Activated T-helper 17 cell treated with anti-CD3 and anti-CD28 coated beads, Interleukin-2, amount 50 U/mL, for 72 hours (primary cell): ENCODE measurements at places on chromosomes 7 and 10. TPM values are rescaled to one million over a fixed set of nuclear protein-coding genes. Genes with fewer than 3 reads are reported as not detected.

GRCh38 chr10:128211953-128212727, 85.9 kb upstream of the MKI67 start:
- peak; percentile 84 for ATAC-seq

- ATAC-seq: no peak
These were observed 226.2 kb downstream of the TNS3 start for GRCh38 chr7:47355684-47356083.

DNA sequence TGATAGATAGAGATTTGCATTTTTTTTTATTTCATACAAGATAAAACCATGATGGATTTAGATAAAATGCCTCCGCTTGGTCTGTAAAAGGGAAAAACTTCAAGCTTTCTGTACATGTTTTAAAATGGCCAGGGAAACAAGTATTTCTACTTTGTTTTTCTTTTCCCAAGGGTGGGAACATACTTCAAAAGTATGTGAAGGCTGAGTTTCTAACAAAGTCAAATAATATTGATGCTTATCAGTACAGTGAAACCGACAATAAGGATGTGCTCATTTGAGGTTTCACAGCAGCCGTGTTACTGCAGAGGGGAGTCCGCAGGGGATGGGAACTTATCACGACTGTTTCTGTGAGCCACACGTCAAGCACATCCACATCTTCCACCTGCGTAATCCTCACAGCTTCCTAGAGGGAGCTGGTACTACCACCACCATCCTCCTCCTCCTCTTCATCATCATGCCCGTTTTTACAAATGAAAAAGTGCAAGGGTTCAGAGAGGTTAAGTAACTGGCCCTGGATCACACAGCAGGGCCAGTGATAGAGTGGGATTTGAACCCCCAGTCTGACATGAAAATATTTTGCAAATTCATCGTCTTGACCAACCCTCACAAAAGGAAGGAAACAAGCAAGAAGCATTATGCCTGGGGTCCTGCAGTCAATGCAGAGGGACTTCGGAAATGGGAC, 94.3 kb downstream of the GPR26 start:
- ATAC-seq: no peak

GRCh38 chr7:111560773-111561653, 1.3 kb downstream of the IMMP2L start:
- ATAC-seq: no peak

DNA sequence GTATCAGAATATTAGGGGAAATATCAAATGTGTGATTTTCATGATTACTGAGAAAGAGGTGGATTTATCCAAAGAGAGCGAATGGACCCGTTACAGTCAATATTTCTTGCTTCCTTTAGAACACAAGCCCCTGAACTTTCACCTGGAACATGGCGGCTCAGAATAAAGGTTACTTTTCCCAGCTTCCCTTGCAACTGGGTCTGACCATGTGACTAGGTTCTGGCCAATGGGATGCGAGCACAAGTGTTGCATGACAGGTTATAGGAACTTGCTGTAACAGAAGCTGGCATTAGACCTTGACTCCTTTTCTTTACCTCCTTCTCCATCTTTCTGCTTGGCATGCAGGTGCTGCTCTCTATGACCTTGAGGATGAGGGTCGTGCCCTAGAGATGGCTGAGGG, 556.1 kb downstream of the TYW1 start:
- ATAC-seq: no peak

- no peak for ATAC-seq
These were observed 176.2 kb downstream of the GNAT3 start for GRCh38 chr7:80335511-80336231.

DNA sequence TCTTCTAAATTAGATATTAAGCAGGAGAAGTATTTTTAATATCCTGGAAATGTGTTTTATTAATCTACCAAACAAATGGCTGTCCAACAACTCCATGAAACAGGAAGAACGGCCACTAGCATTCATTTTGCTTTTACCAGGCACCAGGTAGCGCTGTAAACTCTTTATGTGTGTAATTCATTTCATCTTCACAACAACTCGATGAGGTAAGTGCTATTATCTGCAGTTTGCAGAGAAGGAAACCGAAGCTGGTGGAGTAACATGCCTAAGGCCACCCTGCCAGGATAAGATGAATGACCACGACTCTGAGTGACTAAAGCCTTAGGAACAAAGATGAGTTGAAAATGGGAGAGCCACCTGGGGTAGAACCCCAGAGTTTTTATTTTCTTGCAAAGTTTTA, 101.2 kb downstream of the KIAA1217 start:
- no peak for ATAC-seq

CLCN1 gene
- not detected for total RNA-seq
